Naive thymus-derived CD8-positive, alpha-beta T cell (primary cell): ENCODE measurements at places on chromosomes 6 and 20. TPM values are rescaled to one million over a fixed set of nuclear protein-coding genes. Genes with fewer than 3 reads are reported as not detected.

HSPA12B gene
- total RNA-seq: not detected

MEI4 gene
- 0.08 TPM for total RNA-seq

GRM1 gene
- total RNA-seq: not detected

WFDC10B gene
- not detected for total RNA-seq

GMPR gene
- 0.91 TPM for total RNA-seq

RSPO3 gene
- total RNA-seq: not detected

MAPK13 gene
- total RNA-seq: 38.7 TPM

CALHM5 gene
- total RNA-seq: not detected

AVP gene
- total RNA-seq: not detected

SRMS gene
- total RNA-seq: not detected

TSPO2 gene
- not detected for total RNA-seq

FRK gene
- total RNA-seq: not detected

MEA1 gene
- 38.4 TPM for total RNA-seq

HLA-G gene
- 1.4 TPM for total RNA-seq

MYCT1 gene
- total RNA-seq: not detected

CLIC1 gene
- 27.1 TPM for total RNA-seq

CHMP4B gene
- total RNA-seq: 59.5 TPM
